ENCODE measurements at places on chromosomes 2 and 18. TPM values are rescaled to one million over a fixed set of nuclear protein-coding genes. Genes with fewer than 3 reads are reported as not detected.

GRCh38 chr2:222176890-222177289, 121.9 kb downstream of the PAX3 start:
- no peak for DNase-seq
- H3K27ac ChIP-seq: no peak overlapping the region
- no peaks in the 10 kb centered on the region for H3K4me1 ChIP-seq
- peaks cover 2% of the 10 kb centered on the region for H3K27me3 ChIP-seq

ACKR3 gene
- total RNA-seq: 2.5 TPM

DNA sequence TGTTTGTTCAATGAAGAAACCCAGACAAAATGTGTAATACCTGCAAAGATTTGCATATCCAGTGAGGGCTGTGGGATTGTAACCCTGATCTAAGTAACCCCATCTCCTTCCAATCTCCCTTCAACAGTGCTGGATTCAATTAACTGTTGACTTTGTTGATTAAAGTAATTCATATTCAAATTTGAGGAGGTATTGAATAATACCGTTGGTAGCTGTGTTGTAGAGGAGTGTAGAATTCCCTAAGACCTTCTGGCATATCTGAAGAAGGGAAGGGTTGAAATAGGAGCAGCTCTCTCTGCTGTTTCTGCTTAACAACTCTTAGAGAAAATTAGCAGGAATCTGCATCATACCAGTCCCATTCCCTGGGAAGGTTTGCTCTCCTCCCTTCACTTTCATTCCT, 28.2 kb downstream of the MAIP1 start:
- no peak overlapping the region for H3K4me3 ChIP-seq
- H3K36me3 ChIP-seq: no peaks in the 10 kb centered on the region
- peaks cover 17% of the 10 kb centered on the region for H3K4me1 ChIP-seq

DNA sequence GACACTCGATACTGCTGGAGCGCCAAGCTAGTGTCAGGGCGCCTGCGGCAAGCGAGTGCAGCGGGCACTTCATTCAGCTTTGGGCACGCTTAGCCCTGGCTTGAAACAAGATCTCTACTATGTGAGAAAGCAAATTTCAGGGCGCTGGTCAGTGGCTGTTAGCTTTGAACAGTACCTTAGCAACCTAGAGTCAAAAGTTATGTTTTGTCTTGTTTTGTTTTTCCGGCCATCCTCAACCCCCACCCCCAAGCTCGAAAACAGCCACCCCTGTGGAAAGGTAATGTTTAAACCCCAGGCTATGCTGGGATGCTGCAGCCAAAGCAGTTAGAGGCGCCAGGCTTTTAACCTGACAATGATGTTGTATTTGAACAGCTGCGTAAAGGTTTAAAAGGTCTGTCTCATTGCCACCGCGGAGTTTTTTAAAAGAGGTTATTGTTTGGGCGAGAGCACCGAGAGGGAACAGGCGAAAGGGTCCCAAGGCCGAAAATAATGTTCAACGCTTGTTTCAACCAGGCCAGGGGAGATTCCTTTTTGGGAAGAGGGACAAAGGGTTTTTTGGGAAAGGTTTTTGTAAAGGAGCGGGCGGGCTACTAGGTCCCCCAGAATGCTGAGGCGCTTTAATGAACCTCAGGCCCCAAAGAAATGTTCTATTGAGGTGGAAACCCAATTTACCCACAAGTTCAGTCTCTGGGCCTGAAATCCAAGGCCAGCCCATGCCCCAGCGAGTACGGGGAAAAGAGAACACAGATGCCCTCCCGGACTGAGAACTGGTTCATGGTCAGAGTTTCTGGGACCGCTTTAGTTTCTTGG, 2.3 kb upstream of the HOXD10 start:
- H3K4me3 ChIP-seq: no peak overlapping the region
- DNase-seq: no peak
- no peak overlapping the region for H3K27ac ChIP-seq

- H3K27me3 ChIP-seq: no peaks in the 10 kb centered on the region
- no peak overlapping the region for H3K27ac ChIP-seq
- no peak overlapping the region for H3K4me3 ChIP-seq
- DNase-seq: no peak
- no peaks in the 10 kb centered on the region for H3K4me1 ChIP-seq
Measured at GRCh38 chr2:123095219-123095835, 929.8 kb upstream of the CNTNAP5 start.

DNA sequence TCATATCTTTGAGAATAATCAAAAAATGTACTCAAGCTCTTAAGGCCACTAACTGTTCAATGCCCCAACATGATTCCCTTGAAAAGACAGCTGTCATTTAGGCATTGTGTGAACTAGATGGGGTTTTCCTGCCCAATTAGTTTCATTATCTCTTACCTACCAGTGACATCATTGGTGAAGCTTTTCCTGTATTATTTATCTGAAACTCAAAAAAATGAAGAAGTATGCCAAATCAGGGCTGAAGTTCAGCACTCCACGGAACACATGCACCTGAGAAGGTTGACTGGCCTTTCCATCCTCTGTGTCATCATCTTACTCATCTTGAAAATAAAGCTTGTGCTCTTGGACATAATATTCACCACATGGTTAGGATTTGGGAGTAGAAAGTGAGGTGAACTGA, 126.4 kb downstream of the TXNL1 start:
- H3K4me3 ChIP-seq: no peak overlapping the region
- DNase-seq: no peak
- H3K27ac ChIP-seq: no peak overlapping the region
- H3K4me1 ChIP-seq: no peaks in the 10 kb centered on the region
- no peaks in the 10 kb centered on the region for H3K27me3 ChIP-seq

DNA sequence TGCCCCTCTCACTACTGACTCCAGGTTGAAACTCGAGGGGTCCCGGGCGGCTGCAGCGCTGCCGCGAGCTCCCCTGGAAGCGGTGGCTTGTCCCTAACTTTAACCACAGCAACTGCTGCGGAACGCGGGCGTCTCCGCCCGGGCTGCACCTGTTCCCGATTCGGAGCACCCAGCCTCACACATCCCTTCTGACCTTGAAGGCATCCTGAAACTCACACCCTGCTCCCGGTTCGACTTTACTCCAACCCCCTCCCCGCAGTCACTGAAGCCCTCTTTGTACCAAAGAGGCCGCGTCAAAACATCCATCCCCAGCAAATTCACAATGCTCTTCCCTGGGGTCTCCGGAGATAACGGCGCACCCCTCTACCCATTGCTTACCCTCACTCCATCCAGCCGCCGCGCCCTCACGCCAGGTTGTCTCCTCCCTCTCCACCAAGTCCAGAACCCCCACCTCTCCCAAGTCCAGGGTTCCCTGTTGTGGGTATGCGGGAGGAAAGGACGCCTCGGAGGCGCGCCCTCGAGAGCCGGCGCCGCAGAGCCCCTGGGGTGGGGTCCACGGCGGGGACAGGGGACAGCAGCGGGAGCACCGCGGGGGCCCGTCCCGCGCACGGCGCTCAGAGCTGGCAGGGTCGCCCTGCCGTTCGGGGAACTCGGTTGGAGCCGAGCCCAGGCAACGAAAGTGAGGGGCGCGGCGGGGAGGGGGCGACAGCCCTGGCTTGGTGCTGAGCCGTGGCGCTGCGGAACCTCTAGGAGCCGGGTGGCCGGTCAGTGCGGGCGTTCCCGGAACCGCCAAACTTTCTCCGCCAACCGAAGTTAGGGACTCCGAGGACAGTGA, 934 bp downstream of the MYO5B start:
- peaks cover 11% of the 10 kb centered on the region for H3K4me1 ChIP-seq
- no peaks in the 10 kb centered on the region for H3K36me3 ChIP-seq
- H3K4me3 ChIP-seq: peak overlapping the region; percentile 8
- H3K27ac ChIP-seq: no peak overlapping the region

CHMP1B gene
- 28.0 TPM for total RNA-seq

- no peaks in the 10 kb centered on the region for H3K27me3 ChIP-seq
- peak overlapping the region; percentile 87 for H3K4me3 ChIP-seq
- H3K36me3 ChIP-seq: peaks cover 32% of the 10 kb centered on the region
- H3K4me1 ChIP-seq: peaks cover 40% of the 10 kb centered on the region
Measured at GRCh38 chr2:112482309-112483041, 519 bp downstream of the TTL start.

DSG4 gene
- total RNA-seq: not detected

MAPRE3 gene
- total RNA-seq: 2.7 TPM

GRCh38 chr2:890791-891190, 59.9 kb upstream of the SNTG2 start:
- no peaks in the 10 kb centered on the region for H3K4me1 ChIP-seq
- peaks cover 26% of the 10 kb centered on the region for H3K27me3 ChIP-seq
- DNase-seq: no peak
- H3K4me3 ChIP-seq: no peak overlapping the region
- H3K27ac ChIP-seq: no peak overlapping the region

- no peak for DNase-seq
- H3K27me3 ChIP-seq: peaks cover 33% of the 10 kb centered on the region
- H3K36me3 ChIP-seq: peaks cover 3% of the 10 kb centered on the region
- no peak overlapping the region for H3K4me3 ChIP-seq
- H3K4me1 ChIP-seq: peaks cover 50% of the 10 kb centered on the region
- H3K27ac ChIP-seq: no peak overlapping the region
Measured at GRCh38 chr18:45684341-45685115, 39.5 kb upstream of the SLC14A1 start.

GRCh38 chr2:129876541-129876940, 102.9 kb upstream of the RAB6C start:
- H3K36me3 ChIP-seq: no peaks in the 10 kb centered on the region
- DNase-seq: no peak
- no peak overlapping the region for H3K27ac ChIP-seq

TSPYL6 gene
- not detected for total RNA-seq

DNA sequence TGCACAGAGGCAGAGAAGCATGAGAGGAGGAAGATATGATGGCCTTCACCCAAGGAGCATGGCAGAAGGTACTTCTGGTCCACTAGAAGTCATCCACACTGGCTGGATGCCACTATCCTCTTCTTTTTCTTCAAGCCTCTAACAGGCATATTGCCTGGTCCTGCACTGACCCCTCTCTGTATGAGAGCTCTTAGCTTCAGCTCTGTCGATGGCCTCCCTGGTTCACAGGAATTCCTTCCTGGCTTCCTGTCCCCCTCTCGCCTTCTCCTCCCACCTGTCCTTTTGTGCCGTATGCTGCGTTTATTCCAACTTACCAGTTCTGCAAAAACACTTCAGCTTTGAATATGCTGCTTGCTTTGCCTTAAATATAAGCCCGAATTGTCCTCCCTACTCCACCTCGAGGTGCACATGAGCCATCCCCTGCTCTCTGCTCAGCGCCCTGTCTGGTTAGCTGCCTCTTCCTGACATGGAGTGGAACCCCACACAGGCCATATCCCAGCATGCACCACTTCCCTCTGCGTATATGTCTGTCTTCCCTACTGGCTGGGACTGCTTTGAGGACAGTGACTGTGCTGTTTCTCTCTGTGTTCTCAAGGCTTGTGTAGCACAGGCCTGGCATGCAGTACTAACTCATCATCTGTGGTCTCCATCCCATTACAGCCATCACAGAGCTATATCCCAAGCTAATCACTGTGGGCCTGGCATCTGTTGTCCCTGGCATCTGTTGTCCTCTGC, 474.9 kb downstream of the EIPR1 start:
- H3K36me3 ChIP-seq: no peaks in the 10 kb centered on the region
- H3K27ac ChIP-seq: no peak overlapping the region
- no peaks in the 10 kb centered on the region for H3K27me3 ChIP-seq
- peaks cover 5% of the 10 kb centered on the region for H3K4me1 ChIP-seq
- DNase-seq: no peak

CBLN2 gene
- total RNA-seq: not detected

DNA sequence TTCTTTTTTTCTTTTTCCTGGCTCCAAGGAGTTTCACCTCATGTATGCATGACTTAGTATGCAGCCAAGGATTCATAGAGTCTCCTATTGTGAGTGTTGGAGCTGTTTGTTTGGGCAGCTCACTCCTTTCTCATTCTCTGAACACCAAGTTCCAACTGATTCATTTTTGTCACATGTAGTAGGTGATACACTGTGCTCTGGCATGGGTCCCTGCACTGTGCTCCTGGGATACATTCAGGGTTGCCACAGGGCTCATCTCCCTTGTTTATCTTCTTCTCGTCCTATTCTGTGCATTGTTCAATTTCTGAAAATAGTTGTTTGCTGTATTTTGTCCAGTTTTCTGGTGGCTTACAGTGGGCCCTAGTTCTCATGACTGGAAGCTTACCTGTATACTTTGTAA, 96.8 kb downstream of the ZNF407 start:
- no peaks in the 10 kb centered on the region for H3K27me3 ChIP-seq
- no peak for DNase-seq
- peaks cover 11% of the 10 kb centered on the region for H3K4me1 ChIP-seq
- no peak overlapping the region for H3K4me3 ChIP-seq

DNA sequence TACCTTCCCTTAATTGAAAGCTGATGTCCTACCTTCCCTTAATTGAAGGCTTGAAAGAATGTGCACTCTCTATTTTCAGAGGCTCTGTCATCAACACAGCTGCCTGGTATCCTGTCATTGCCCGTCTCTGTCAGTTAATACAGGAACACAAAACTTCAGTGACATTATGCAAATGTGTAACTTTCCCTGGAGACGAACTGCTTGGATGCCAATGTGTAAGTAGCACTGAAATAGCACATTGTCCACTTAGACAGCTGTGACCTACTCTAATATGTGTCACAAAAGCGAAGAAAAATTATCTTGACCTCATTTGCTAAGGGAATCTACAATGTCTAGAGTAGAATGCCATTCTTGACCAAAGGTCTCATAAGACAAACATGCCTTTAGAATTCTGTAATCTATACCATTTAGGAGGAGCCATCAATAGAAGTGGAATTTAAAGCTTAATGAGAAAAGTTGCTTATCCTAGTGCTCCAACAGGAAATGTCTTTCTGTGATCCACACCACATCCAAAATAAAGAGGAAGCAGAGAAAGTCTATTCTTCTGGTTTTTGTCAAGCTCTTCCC, 138.1 kb downstream of the BARD1 start:
- no peaks in the 10 kb centered on the region for H3K36me3 ChIP-seq
- no peak overlapping the region for H3K27ac ChIP-seq
- H3K27me3 ChIP-seq: no peaks in the 10 kb centered on the region
- no peak for DNase-seq

GRCh38 chr2:20401489-20401835, 45.4 kb upstream of the RHOB start:
- H3K27me3 ChIP-seq: peaks cover 28% of the 10 kb centered on the region
- H3K27ac ChIP-seq: no peak overlapping the region
- H3K36me3 ChIP-seq: no peaks in the 10 kb centered on the region
- DNase-seq: no peak
- H3K4me1 ChIP-seq: no peaks in the 10 kb centered on the region
- no peak overlapping the region for H3K4me3 ChIP-seq

TP53I3 gene
- total RNA-seq: 2.7 TPM

GRCh38 chr2:176446718-176447414, 177.6 kb downstream of the MTX2 start:
- no peak overlapping the region for H3K4me3 ChIP-seq
- no peak overlapping the region for H3K27ac ChIP-seq
- H3K36me3 ChIP-seq: no peaks in the 10 kb centered on the region
- peaks cover 2% of the 10 kb centered on the region for H3K4me1 ChIP-seq
- no peak for DNase-seq

FBXO41 gene
- 12.0 TPM for total RNA-seq

- peaks cover 2% of the 10 kb centered on the region for H3K27me3 ChIP-seq
- no peak overlapping the region for H3K27ac ChIP-seq
- no peaks in the 10 kb centered on the region for H3K4me1 ChIP-seq
- no peaks in the 10 kb centered on the region for H3K36me3 ChIP-seq
- H3K4me3 ChIP-seq: no peak overlapping the region
- DNase-seq: no peak
Measured at GRCh38 chr2:225353579-225354085, 45.9 kb upstream of the NYAP2 start.
